NCI-H460 (cell line): ENCODE measurements at places on chromosomes 7 and 10. TPM values are rescaled to one million over a fixed set of nuclear protein-coding genes. Genes with fewer than 3 reads are reported as not detected.

The ACTL6B gene
- not detected in 2 replicates for total RNA-seq

The HOXA2 gene
- total RNA-seq: 1.8 and 3.0 TPM in 2 replicates

The LRRC72 gene
- not detected in 2 replicates for total RNA-seq

The ANXA8L1 gene
- total RNA-seq: not detected in 2 replicates

The CDC14C gene
- total RNA-seq: 0.23 TPM in 1 of 2 replicates, not detected in the other

The CHAT gene
- total RNA-seq: not detected in 2 replicates

The MLXIPL gene
- 1.6 and 1.9 TPM in 2 replicates for total RNA-seq

The STAG3 gene
- 0.05 TPM in 1 of 2 replicates, not detected in the other for total RNA-seq
